ENCODE measurements at places on chromosomes 1 and 21. TPM values are rescaled to one million over a fixed set of nuclear protein-coding genes. Genes with fewer than 3 reads are reported as not detected.
A peak's percentile ranks its signal among the peaks of the same experiment; 100 is the strongest.

- no peak overlapping the region for H3K4me3 ChIP-seq
- H3K27ac ChIP-seq = no peak overlapping the region
- H3K4me1 ChIP-seq = peaks cover 4% of the 10 kb centered on the region
- no peaks in the 10 kb centered on the region for H3K36me3 ChIP-seq
- DNase-seq = no peak
Measured at GRCh38 chr1:245432228-245432875, 277.6 kb downstream of the KIF26B start.

DNA sequence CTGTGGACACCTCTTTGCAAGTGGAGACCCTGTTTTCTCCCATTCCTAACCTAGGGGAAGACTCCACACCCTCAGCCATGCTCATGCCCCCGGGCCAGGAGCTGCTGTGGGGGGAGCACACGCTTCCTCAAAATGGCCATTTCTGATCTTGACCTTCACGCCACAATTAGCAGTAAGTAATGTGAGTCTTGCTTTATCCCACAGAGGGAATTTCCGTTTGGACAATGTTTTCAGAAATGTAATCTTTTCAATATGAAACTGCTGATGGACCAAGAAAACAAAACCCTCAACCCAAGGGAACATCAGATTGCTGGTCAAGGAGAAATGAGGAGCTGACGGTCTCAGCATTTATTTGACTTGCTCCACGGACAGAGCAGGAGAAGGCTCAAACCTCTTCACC is 8.3 kb upstream of the KCNE1 start:
- no peak overlapping the region for H3K4me3 ChIP-seq
- H3K36me3 ChIP-seq = no peaks in the 10 kb centered on the region
- H3K27me3 ChIP-seq = no peaks in the 10 kb centered on the region

GRCh38 chr1:227886993-227887696 is 60.6 kb downstream of the WNT9A start:
- H3K36me3 ChIP-seq = no peaks in the 10 kb centered on the region
- peak overlapping the region; percentile 97 for H3K27ac ChIP-seq
- no peak overlapping the region for H3K4me3 ChIP-seq
- DNase-seq = peak; percentile 89
- H3K4me1 ChIP-seq = peaks cover 30% of the 10 kb centered on the region

- no peak for DNase-seq
- H3K27ac ChIP-seq = no peak overlapping the region
- H3K36me3 ChIP-seq = no peaks in the 10 kb centered on the region
Measured at GRCh38 chr1:89723863-89724262, 90.9 kb downstream of the LRRC8C start.

- H3K36me3 ChIP-seq = no peaks in the 10 kb centered on the region
- DNase-seq = no peak
- H3K4me1 ChIP-seq = no peaks in the 10 kb centered on the region
- no peak overlapping the region for H3K4me3 ChIP-seq
Measured at GRCh38 chr1:110647254-110647891, 27.4 kb downstream of the KCNA3 start.

GRCh38 chr1:165773324-165773965 is 4.8 kb upstream of the TMCO1 start:
- H3K4me1 ChIP-seq = peaks cover 7% of the 10 kb centered on the region
- DNase-seq = no peak

GRCh38 chr1:69914976-69915765 is 290.2 kb downstream of the LRRC40 start:
- no peak overlapping the region for H3K4me3 ChIP-seq
- no peak for DNase-seq
- H3K27ac ChIP-seq = peak overlapping the region; percentile 66
- H3K4me1 ChIP-seq = peaks cover 5% of the 10 kb centered on the region

DNA sequence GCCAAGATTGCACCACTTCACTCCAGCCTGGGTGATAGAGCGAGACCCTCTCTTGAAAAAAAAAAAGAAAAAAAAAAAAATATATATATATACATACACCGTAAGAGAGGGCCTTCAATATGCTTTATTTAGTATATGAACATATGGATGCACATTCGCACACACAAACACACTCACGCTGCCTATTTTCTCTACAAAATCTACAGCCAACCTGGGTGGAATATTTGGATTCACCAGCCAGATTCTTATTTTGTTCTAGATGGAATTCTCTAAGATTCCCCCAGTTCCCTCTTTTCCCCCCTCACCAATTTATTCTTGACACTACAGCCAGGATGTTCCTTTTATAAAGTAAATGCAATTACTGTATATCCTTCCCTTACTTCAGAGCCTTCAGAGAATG is 131.6 kb downstream of the TM2D1 start:
- H3K27ac ChIP-seq = no peak overlapping the region
- no peak for DNase-seq
- no peaks in the 10 kb centered on the region for H3K27me3 ChIP-seq
- no peak overlapping the region for H3K4me3 ChIP-seq
- no peaks in the 10 kb centered on the region for H3K36me3 ChIP-seq

GRCh38 chr1:207861442-207862177 is 49.3 kb downstream of the CD34 start:
- no peaks in the 10 kb centered on the region for H3K27me3 ChIP-seq
- H3K4me1 ChIP-seq = no peaks in the 10 kb centered on the region
- DNase-seq = no peak

DNA sequence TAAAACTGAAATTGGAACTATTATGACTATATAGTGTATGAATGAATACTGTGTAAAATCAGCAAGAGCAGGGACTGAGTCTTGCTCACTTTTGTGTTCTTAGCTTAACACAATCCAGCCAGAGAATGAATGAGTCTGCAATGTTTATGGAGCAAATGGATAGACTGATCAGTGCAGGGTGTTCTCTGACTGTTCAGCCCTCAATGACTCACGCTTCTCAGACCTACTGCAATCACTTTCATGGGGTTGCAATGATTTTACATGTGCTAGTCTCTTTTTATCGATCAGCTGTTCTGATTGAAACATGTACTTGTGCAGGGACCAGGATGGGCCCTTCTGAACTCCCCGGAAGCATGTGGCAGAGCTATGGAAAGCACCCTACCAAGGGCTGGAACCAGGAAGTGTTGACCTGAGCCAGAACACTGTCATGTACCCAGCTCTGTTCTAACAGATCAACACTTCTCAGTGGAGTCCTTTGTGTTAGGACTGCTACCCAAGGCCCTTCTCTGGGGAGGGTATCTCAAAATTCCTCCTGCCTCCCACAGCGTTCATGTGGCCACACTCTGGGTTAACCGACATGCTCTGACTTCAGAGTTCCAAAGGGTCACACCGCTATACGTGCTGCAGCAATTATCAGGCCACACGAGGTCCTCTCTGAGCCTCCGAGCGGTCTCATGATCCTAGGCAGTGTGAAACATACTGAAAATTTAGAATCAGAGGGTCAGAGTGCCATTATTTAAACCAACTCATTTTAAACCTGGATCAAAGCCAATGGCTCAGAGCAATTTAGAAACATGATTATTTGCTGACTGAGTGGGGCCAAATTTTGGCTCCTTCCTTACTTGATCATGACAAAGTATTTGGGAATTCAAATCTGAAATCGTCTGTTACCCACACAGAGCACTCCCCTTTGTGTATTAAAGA is 35.2 kb downstream of the GRIK1 start:
- no peaks in the 10 kb centered on the region for H3K4me1 ChIP-seq
- H3K27ac ChIP-seq = no peak overlapping the region
- H3K36me3 ChIP-seq = no peaks in the 10 kb centered on the region
- no peaks in the 10 kb centered on the region for H3K27me3 ChIP-seq

GRCh38 chr1:116877141-116877818 is 32.4 kb upstream of the PTGFRN start:
- H3K27ac ChIP-seq = peak overlapping the region; percentile 39
- DNase-seq = no peak
- H3K4me3 ChIP-seq = no peak overlapping the region
- H3K4me1 ChIP-seq = peaks cover 15% of the 10 kb centered on the region
- H3K27me3 ChIP-seq = no peaks in the 10 kb centered on the region
- H3K36me3 ChIP-seq = no peaks in the 10 kb centered on the region

GRCh38 chr1:35598895-35599294 is 25.8 kb downstream of the TFAP2E start:
- no peaks in the 10 kb centered on the region for H3K4me1 ChIP-seq
- no peaks in the 10 kb centered on the region for H3K36me3 ChIP-seq
- no peak overlapping the region for H3K4me3 ChIP-seq
- DNase-seq = no peak

GRCh38 chr21:34042735-34043134 is 30.6 kb upstream of the MRPS6 start:
- H3K27me3 ChIP-seq = no peaks in the 10 kb centered on the region
- no peak overlapping the region for H3K27ac ChIP-seq
- no peak overlapping the region for H3K4me3 ChIP-seq

DNA sequence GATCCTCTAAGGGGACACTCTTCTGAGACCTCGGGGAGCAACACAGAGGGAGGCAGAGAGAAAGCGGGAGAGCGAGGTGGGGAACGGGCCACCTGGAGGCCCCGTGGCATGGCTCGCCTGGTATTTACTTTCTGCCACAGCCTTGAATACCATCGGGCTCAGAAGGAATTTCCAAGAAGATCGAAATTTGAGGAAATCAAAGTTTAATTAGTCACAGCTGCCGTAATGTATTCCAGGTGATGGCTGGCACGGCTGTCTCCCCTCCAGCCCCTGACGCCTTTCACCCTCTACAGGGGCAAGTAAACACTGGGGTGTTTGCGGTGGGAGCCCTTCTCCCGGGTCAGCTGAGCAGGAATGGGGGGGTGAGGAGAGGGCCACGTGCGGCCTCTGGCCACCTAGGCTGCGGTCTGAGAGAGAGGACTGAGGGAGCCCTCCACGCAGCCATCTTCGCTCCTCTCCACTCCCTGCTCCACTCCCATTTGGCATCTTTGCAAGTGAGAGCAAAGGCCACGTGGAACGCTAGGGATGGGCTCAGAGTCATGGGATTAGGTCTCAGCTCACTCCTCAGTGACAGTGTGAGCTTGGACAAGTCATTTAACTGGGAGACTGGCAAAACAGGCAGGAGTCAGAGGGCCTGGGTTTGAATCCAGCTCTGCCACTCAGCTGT is 125.2 kb downstream of the SYF2 start:
- no peak for DNase-seq
- H3K4me1 ChIP-seq = no peaks in the 10 kb centered on the region
- no peak overlapping the region for H3K27ac ChIP-seq

DNA sequence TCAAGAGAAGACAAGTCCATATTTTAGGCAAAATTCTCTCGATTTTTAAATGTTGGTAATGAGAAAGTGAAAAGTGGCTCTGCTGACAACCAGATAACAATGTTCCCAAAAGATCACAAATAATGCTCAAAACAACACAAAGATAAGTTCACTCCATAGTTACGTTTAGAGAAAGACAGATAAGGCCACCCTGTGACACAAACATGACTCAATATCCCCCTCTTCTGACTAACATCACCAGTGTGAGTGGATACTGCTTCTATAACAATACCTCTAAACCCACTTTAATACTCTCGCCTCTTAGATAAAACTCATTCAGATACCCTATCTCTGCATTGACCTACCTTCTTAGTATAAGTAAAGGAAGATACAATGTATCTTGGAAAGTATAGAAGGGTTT is 51.2 kb upstream of the RGS7 start:
- no peaks in the 10 kb centered on the region for H3K27me3 ChIP-seq
- H3K4me1 ChIP-seq = no peaks in the 10 kb centered on the region
- DNase-seq = peak; percentile 21
- H3K27ac ChIP-seq = no peak overlapping the region
- H3K36me3 ChIP-seq = no peaks in the 10 kb centered on the region

- no peak overlapping the region for H3K4me3 ChIP-seq
- no peaks in the 10 kb centered on the region for H3K36me3 ChIP-seq
- no peaks in the 10 kb centered on the region for H3K4me1 ChIP-seq
- no peak overlapping the region for H3K27ac ChIP-seq
- H3K27me3 ChIP-seq = no peaks in the 10 kb centered on the region
Measured at GRCh38 chr1:41633764-41634163, 149.3 kb upstream of the EDN2 start.

DNA sequence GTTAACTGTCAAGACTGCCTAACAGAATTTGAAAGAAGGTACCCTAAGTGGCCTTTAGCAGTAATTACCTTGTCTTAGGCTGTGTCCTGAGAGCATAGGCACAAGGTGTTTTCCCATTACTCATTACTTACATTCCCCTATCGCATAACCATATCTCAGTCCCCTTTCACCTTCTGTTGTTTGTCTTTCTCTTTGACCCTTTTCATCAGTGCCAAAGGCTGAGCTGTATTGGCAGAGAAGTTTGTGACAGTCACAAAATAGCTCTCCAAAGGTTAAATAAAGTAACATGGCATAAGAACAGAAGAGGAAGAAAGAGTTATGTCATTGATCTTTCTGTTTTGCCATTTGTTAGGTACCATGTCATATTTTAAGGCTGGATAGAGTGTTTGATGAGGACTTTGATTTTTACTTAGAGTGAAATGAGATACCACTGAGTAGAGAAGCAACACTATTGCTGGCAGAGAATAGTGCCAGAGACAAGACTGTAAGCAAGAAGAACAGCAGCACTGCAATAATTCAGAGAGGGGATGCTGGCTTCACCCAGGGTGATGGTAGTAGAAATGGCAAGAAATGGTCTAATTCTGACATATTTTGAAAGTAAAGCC is 497.8 kb downstream of the TTLL7 start:
- H3K4me1 ChIP-seq = peaks cover 11% of the 10 kb centered on the region
- H3K27ac ChIP-seq = peak overlapping the region; percentile 29
- H3K4me3 ChIP-seq = no peak overlapping the region
- DNase-seq = peak; percentile 9
- no peaks in the 10 kb centered on the region for H3K36me3 ChIP-seq

GRCh38 chr1:155321639-155322503 is 1.2 kb downstream of the RUSC1 start:
- no peaks in the 10 kb centered on the region for H3K27me3 ChIP-seq
- H3K4me3 ChIP-seq = peak overlapping the region; percentile 63
- DNase-seq = peak; percentile 31
- H3K4me1 ChIP-seq = peaks cover 27% of the 10 kb centered on the region
- H3K27ac ChIP-seq = peak overlapping the region; percentile 94

- DNase-seq = peak; percentile 96
- H3K4me3 ChIP-seq = peak overlapping the region; percentile 7
- no peaks in the 10 kb centered on the region for H3K27me3 ChIP-seq
- peak overlapping the region; percentile 96 for H3K27ac ChIP-seq
- H3K36me3 ChIP-seq = no peaks in the 10 kb centered on the region
Measured at GRCh38 chr21:34526618-34527290, 14.7 kb upstream of the KCNE1 start.

GRCh38 chr1:35544976-35545375 is 12.2 kb downstream of the KIAA0319L start:
- peaks cover 3% of the 10 kb centered on the region for H3K4me1 ChIP-seq
- H3K4me3 ChIP-seq = no peak overlapping the region
- DNase-seq = peak; percentile 84
- no peak overlapping the region for H3K27ac ChIP-seq
- no peaks in the 10 kb centered on the region for H3K27me3 ChIP-seq

DNA sequence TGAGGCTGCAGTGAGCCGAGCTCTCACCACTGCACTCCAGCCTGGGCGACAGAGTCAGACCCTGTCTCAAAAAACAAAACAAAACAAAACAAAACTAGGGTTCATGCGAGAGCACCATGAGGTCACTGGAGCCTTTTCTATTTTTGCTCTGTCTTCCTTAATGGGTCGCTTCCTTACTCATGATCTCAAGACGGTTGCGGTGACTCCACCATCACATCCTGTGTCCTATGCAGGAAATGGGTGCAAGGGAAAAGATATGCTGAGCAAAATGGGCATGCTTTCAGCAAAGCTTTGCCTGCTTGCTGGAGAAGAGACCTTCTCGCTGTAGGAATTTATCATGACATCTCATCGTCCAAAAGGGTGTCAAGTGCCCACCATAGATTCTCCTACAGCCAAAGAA is 36.4 kb downstream of the WNT9A start:
- H3K27me3 ChIP-seq = no peaks in the 10 kb centered on the region
- no peaks in the 10 kb centered on the region for H3K36me3 ChIP-seq
- H3K4me1 ChIP-seq = peaks cover 27% of the 10 kb centered on the region
- H3K4me3 ChIP-seq = no peak overlapping the region

The RXRG gene
- not detected for total RNA-seq

The GPR61 gene
- total RNA-seq = 0.50 TPM

The PADI4 gene
- not detected for total RNA-seq

The ADORA1 gene
- total RNA-seq = 2.4 TPM

The SMIM1 gene
- 33.6 TPM for total RNA-seq

All from hepatocyte (in vitro differentiated cells).